ENCODE measurements at places on chromosomes 4 and X. TPM values are rescaled to one million over a fixed set of nuclear protein-coding genes. Genes with fewer than 3 reads are reported as not detected.

- no peak for DNase-seq
- H3K36me3 ChIP-seq = no peaks in the 10 kb centered on the region
- no peaks in the 10 kb centered on the region for H3K4me1 ChIP-seq
- H3K4me3 ChIP-seq = no peak overlapping the region
Observed at GRCh38 chrX:72621625-72622485, 49.2 kb upstream of the HDAC8 start.

DNA sequence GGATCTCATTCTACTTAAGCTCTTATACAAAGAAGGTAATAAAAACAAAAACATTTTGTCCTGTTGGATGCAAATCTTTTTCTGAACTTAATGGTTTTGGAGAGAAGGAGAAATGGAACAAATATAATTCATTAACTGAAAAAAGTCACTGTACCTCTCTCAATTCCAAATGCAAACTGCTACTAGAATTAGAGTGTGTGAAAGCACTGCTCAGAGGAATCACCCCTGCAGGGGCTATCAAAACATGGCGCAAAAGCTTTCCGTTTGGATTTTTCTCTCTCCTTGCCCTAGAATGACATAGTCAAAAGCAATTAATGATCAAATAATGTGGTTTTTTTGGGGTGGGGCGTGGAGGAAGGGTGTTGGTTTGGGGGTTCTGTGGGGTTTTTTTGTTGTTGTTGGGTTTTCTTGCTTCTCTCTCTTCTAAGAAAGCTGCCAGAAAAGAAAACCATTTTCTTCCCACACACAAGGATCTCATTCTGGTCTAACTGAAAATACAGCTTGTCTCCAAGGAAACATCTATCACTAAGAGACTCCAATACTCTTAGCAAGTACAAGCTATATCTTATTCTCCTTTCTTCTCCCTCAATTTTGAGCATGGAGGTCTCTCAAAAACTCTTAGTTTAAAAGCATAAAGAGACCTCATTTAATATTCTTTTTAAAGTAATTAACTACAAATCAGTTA, 41.6 kb downstream of the USP46 start:
- peak overlapping the region; percentile 16 for H3K4me3 ChIP-seq
- H3K4me1 ChIP-seq = peaks cover 8% of the 10 kb centered on the region
- H3K27ac ChIP-seq = peak overlapping the region; percentile 68
- H3K36me3 ChIP-seq = no peaks in the 10 kb centered on the region

AWAT2 gene
- not detected for polyA plus RNA-seq

DNA sequence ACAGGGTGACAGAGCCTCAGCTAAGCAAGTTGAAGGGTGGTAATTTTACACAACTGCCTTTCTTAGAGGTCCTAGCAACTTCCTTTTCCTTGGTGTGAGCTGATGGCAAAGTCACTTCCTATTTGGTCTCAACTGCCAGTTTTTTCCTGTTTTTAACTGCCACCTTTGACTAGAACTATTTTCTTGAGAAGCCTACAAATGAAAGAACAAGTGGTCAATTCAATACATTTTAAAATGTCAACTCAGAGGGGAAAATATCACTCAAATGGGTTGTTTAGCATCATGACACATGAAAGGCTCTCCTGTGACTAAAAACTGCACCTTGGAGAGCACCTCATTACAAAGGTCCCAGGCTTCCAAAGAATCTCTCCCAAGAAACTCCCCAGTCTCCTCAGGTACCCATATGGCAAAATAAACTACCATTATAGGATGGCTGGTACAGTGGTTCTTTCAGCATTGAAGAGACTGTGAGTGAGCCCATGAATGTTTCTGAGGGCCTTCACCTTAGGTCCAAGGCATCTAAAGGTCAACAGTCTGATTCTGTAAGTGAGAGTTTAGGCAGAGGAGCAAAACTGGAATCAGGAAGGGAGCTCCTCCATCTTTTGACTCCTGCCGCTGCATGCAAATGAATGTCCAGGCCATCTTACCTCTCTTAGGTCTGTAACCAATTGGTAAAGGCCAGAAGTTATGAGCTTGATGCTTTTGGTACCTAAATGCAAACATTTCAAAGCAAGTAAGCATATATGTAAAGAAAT, 5.5 kb upstream of the STK26 start:
- H3K36me3 ChIP-seq = no peaks in the 10 kb centered on the region
- peaks cover 2% of the 10 kb centered on the region for H3K4me1 ChIP-seq
- no peak overlapping the region for H3K27ac ChIP-seq
- no peak overlapping the region for H3K4me3 ChIP-seq
- DNase-seq = no peak

DNA sequence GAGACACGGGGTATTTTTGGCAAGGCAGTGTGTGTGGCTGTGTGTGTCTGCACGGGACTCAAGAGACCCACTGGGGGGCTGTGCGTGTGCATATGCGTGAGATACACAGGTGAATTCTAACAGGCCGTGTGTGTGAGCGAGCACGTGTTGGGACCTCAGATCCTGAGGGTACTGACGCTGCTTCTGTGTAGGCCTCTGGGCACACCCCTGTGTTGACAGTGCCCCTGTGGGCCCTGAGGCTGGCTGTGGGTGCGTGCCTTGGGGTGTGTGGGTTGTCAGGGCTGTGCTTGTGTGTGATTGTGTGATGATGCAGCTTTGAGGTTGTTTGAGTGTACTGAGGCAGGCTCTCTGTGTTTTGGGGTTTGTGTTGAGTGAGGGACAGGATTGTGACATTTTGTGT, 13.9 kb downstream of the FOXP3 start:
- H3K4me1 ChIP-seq = no peaks in the 10 kb centered on the region
- H3K27ac ChIP-seq = no peak overlapping the region
- DNase-seq = no peak
- H3K27me3 ChIP-seq = no peaks in the 10 kb centered on the region
- no peak overlapping the region for H3K4me3 ChIP-seq

PCYT1B gene
- polyA plus RNA-seq = 22.9 TPM

- no peaks in the 10 kb centered on the region for H3K27me3 ChIP-seq
- no peak for DNase-seq
- H3K4me1 ChIP-seq = no peaks in the 10 kb centered on the region
- no peaks in the 10 kb centered on the region for H3K36me3 ChIP-seq
- H3K4me3 ChIP-seq = no peak overlapping the region
- no peak overlapping the region for H3K27ac ChIP-seq
Observed at GRCh38 chr4:47209833-47210232, 178.5 kb downstream of the GABRB1 start.

GRCh38 chrX:38172596-38172995, 48.1 kb downstream of the SRPX start:
- H3K4me3 ChIP-seq = no peak overlapping the region
- no peak for DNase-seq
- no peaks in the 10 kb centered on the region for H3K4me1 ChIP-seq
- no peak overlapping the region for H3K27ac ChIP-seq
- no peaks in the 10 kb centered on the region for H3K36me3 ChIP-seq

PF4V1 gene
- polyA plus RNA-seq = not detected

DNA sequence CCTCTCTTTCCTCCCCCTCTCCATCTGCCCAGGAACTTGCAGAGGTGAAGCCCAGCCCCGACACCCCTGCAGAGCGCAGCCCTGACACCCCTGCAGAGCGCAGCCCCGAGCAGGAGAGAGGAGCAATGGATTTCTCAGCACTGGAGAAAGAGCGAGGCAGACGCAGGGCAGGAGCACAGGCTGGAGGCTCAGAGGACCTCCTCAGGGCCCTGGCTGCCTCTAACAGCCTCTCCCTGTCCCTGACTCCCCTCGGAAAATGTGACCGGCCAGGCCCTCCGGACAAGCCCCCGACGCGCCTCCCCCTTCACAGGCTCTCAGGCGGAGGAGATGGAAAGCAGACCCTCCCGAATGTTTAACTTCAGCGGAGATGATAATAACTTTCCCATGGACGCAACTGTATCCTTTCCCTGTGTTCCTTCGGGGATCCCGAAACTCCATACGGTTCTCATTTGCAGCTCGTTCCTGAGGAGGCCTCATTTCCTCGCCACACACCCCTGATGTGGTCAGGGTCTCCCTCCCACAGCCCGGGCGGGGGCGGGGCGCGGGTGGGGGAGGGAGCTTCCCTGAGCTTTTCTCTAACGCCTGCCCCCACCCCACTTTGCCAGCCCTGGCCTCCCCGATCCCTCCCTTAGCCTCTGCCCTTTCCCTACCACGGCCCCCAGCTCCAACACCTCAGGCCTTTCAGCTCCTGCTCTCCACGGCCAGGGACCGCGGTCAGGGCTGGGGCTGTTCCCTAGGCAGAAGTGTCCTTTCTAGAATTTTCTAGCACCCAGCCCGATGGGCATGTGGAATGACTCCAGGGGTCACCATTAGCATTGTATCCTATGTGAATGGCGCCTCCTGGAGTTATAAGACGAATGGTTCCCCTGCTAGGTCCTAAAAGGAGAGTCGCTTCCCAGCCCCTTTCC, 201.1 kb upstream of the BCOR start:
- DNase-seq = no peak
- H3K36me3 ChIP-seq = no peaks in the 10 kb centered on the region
- no peak overlapping the region for H3K4me3 ChIP-seq
- peaks cover 9% of the 10 kb centered on the region for H3K4me1 ChIP-seq
- H3K27ac ChIP-seq = peak overlapping the region; percentile 64

- no peaks in the 10 kb centered on the region for H3K4me1 ChIP-seq
- H3K27me3 ChIP-seq = no peaks in the 10 kb centered on the region
- H3K36me3 ChIP-seq = no peaks in the 10 kb centered on the region
- no peak for DNase-seq
- no peak overlapping the region for H3K4me3 ChIP-seq
Observed at GRCh38 chr4:113907559-113907958, 71.9 kb downstream of the ARSJ start.

DNA sequence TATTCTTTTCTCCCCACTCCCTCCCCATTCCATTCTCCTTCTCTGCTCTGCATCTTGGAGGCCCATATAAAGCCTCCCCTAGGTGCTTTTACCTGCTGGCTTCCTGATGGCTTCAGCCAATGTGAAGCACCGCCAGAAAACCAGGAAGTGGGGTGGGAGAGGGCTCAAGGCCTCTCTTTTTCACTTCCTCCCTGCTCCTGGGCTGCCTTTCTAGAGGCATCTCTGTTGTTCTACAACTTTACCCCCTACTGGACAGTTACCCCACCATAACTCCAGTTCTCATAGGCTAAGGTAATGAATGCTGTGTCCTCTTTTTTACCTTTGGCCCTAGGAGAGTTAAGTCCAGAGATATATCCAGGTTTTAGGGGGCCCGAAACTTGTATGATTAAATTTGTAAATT, 62.4 kb upstream of the PPARGC1A start:
- H3K4me3 ChIP-seq = no peak overlapping the region
- no peak overlapping the region for H3K27ac ChIP-seq
- H3K36me3 ChIP-seq = no peaks in the 10 kb centered on the region
- H3K27me3 ChIP-seq = no peaks in the 10 kb centered on the region
- no peaks in the 10 kb centered on the region for H3K4me1 ChIP-seq
- DNase-seq = no peak

DNA sequence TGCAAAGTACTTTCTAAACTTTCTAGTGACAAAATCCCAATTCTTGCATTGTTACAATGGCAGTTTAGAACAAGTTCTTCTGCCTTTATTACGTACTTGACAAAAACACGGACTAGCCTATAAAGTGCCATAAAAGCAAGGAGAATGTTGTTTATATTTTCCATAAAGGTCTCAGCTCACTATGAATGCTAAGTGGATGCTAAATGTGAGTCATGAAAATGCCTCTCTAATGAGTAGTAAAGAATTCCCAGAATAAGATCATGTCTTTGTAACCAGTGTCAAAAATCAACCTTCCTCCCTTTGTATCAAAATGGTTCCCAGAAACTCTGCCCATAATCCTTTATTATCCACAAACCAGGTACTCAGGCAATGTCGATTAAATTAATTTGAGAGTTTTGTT, 539.8 kb upstream of the SLIT2 start:
- H3K27ac ChIP-seq = no peak overlapping the region
- no peak for DNase-seq
- no peaks in the 10 kb centered on the region for H3K36me3 ChIP-seq
- no peak overlapping the region for H3K4me3 ChIP-seq
- no peaks in the 10 kb centered on the region for H3K27me3 ChIP-seq
- no peaks in the 10 kb centered on the region for H3K4me1 ChIP-seq

DNA sequence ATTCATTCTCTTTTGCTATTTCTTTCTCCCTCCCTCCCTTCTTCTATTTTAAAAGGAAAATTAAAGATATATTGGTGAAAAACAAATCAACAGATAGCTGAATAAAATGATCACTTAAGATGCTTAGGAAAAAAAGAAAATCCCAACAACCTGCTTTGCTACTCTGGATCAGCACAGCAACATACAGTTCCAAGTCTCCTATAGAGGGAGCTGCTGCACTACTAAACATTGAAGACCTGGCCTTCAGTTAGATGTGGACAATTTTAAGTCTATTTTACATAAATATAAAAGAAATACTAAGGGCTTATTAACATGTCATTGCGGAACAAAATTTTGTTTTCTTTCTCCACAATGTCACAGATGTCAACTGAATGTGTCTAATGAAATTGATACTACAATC, 226.4 kb downstream of the MAGEB5 start:
- peak; percentile 60 for DNase-seq
- H3K27me3 ChIP-seq = no peaks in the 10 kb centered on the region
- H3K36me3 ChIP-seq = no peaks in the 10 kb centered on the region
- H3K4me3 ChIP-seq = no peak overlapping the region
- H3K27ac ChIP-seq = no peak overlapping the region

- no peak for DNase-seq
- H3K27ac ChIP-seq = no peak overlapping the region
- H3K4me1 ChIP-seq = peaks cover 4% of the 10 kb centered on the region
- no peak overlapping the region for H3K4me3 ChIP-seq
- no peaks in the 10 kb centered on the region for H3K27me3 ChIP-seq
Observed at GRCh38 chr4:75881476-75881875, 20.8 kb downstream of the PPEF2 start.
